ENCODE measurements at places on chromosomes 11 and 22. TPM values are rescaled to one million over a fixed set of nuclear protein-coding genes. Genes with fewer than 3 reads are reported as not detected.
A peak's percentile ranks its signal among the peaks of the same experiment; 100 is the strongest.

GRCh38 chr22:29306175-29306834 is at the start of gene GAS2L1:
Gene GAS2L1, plus strand, starts transcription at chr22:29306650. Its CDS starts 1,456 bp downstream, at chr22:29308106.
- H3K4me3 ChIP-seq: peak within 1 kb of the TSS; percentile 87
- no peaks in the 10 kb centered on the region for H3K27me3 ChIP-seq
- H3K36me3 ChIP-seq: no peaks in the 10 kb centered on the region
- peak; percentile 94 for DNase-seq
- peaks cover 16% of the 10 kb centered on the region for H3K4me1 ChIP-seq

- DNase-seq: no peak
- no peak overlapping the region for H3K4me3 ChIP-seq
- no peaks in the 10 kb centered on the region for H3K36me3 ChIP-seq
- no peak overlapping the region for H3K27ac ChIP-seq
Measured at GRCh38 chr11:87347441-87347840, 309.7 kb downstream of the TMEM135 start.

DNA sequence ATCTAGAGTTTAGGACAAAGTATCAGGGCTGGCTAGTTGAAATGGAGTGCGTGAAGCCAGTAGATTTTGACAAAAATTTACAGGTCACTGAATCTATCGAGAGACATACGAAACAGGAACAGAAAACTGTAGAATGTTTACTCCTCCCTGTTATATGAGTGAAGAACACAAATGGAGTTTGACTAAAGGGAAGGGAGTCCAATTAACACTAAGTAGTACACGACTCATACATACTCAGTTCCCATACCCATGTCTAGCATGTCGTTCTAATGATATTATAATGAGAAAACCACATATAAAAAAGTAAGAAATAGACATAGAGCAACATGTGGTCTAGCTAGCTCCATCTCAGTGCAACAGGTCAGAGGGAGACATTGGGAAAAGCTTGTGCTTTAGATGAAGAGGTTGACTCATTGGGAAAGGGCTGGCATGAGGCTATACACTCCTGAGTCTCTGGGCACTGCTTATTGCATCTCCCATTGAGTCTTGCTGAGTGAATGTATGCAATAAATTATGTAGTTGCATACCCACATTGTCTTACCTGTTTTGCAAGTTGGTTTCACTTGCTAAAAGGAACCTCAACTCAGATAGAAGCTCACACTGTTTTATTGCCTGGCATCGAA is 43.5 kb downstream of the CD44 start:
- peak overlapping the region; percentile 63 for H3K27ac ChIP-seq
- H3K4me3 ChIP-seq: no peak overlapping the region
- peaks cover 80% of the 10 kb centered on the region for H3K4me1 ChIP-seq
- no peaks in the 10 kb centered on the region for H3K27me3 ChIP-seq
- peak; percentile 39 for DNase-seq
- H3K36me3 ChIP-seq: peaks cover 89% of the 10 kb centered on the region

EMID1 gene
- polyA plus RNA-seq: not detected

DNA sequence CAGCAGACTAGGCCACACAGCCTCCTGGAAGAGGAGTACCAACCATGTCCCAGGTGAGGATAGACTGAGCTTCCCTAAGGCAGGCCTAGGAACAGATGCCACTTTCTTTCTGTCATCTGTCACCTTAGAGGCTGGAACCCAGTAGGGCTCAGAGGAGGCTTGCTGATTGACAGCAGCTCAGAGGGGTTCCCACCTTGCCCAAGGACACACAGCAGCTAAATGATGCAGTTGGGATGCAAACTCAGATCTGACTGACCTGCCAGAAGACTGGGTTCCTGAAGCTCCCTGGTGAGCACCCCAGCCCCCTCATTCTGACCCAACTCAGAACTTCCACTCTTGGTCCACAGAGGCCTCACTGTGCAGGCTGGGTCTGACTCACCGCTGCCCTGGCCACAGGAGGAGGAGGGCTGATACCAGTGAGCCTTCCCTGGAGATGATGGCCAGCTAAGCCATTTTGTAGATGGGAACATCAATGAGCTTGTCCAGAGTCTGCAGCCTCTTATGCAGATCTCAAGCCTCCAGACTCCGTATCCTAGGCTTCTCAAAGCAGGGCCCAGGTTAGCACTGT is 14.0 kb downstream of the CAPN5 start:
- no peak overlapping the region for H3K27ac ChIP-seq
- H3K27me3 ChIP-seq: no peaks in the 10 kb centered on the region
- peaks cover 21% of the 10 kb centered on the region for H3K4me1 ChIP-seq
- peak; percentile 75 for DNase-seq
- 0 out of 2 replicates have a peak, but pooled peaks cover 6% of the 10 kb centered on the region for H3K36me3 ChIP-seq
- no peak overlapping the region for H3K4me3 ChIP-seq

DNA sequence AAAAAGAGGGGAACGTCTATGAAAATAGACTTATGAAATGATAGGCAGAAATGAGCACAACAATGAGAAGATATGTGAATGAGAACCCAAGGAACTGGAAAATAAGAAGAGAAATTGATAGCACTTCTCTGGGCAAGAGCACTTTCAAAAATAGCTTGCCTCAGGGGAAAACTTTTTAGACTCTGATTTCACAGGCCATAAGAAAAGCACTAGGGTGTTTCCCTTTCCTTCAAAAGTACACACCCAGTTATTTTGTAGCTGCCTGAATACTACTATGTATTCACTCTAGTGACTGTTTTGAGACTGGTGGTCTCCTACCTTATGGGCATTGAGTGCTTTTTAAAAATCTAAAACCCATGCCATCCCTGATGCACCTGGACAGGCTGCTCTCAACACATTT is 172.3 kb upstream of the SOX6 start:
- no peak overlapping the region for H3K4me3 ChIP-seq
- H3K4me1 ChIP-seq: no peaks in the 10 kb centered on the region
- no peak for DNase-seq

GRCh38 chr11:65654375-65655349 is 8.1 kb downstream of the RELA start:
- no peak overlapping the region for H3K4me3 ChIP-seq
- no peak for DNase-seq
- peak overlapping the region; percentile 88 for H3K27ac ChIP-seq
- peaks cover 10% of the 10 kb centered on the region for H3K4me1 ChIP-seq

DNA sequence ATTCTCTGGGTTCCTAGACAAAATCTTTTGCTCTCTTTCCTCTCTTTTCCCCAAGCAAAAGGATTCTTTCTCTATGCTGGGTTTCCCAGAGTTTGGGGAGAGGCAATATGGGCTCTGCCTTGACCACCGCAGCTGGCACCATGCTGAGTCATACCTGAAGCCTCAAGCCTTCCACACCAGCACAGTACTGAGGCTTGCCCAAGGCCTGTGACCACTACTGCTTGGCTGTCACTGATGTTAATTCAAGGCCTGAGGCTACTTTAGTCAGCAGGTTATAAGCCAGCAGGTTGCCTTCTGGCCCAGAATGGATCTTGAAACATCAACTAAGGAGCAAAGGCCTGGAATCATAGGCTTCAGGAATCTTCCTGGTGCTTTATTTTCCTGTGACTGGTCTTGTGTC is 185.3 kb downstream of the DYNC2H1 start:
- no peaks in the 10 kb centered on the region for H3K4me1 ChIP-seq
- DNase-seq: no peak
- H3K27me3 ChIP-seq: no peaks in the 10 kb centered on the region
- H3K4me3 ChIP-seq: no peak overlapping the region
- peaks cover 38% of the 10 kb centered on the region for H3K36me3 ChIP-seq
- H3K27ac ChIP-seq: no peak overlapping the region

- no peak for DNase-seq
- H3K4me1 ChIP-seq: no peaks in the 10 kb centered on the region
- no peak overlapping the region for H3K27ac ChIP-seq
- H3K36me3 ChIP-seq: no peaks in the 10 kb centered on the region
- H3K27me3 ChIP-seq: peaks cover 29% of the 10 kb centered on the region
- H3K4me3 ChIP-seq: no peak overlapping the region
Measured at GRCh38 chr22:22893077-22893805, 5.6 kb downstream of the IGLL5 start.

GRCh38 chr11:121523581-121524232 is 70.9 kb upstream of the SORL1-AS1 start:
- H3K4me1 ChIP-seq: peaks cover 16% of the 10 kb centered on the region
- DNase-seq: no peak
- H3K36me3 ChIP-seq: no peaks in the 10 kb centered on the region
- no peak overlapping the region for H3K4me3 ChIP-seq
- no peak overlapping the region for H3K27ac ChIP-seq

DNA sequence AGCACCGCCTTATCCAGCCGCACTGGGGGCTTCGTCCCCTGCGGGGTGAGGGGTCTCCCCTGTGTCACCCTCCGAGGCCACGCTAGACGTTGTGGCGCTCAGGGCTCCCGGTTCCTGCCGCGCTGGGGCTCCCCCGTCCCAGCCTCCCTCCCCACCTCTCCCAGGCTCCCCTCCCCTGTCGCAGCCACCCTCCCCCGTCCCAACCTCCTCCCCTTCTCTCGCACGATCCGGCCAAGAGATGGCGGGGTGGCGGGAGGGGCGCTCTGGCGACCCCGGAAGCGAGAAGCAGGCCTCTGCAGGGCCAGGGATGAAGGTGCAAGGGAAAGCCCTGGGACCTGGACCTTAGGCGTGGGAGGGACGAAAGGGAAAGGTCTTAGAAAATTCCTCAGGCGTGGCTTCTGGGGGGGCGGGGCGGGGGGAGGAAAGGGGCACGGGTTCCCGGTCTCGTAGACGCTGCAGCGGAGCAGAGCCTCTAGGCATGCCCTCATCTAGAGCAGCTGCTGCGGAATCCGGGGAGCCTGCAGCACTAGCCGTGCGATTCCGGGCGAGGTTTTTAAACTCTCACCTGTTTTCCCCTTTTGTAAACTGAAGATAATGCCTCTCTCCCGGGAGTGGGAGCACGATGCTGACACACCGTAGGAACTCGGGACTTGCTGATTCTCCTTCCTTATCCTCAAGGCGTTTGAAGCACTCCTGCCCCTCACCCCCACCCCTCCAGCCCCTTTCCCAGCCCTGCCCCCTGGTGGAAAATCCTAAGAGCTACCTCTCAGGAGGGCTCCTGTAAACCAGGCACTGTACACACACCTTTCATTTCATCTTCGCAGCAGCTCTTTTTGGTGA is 14.4 kb downstream of the KCNJ5 start:
- H3K4me3 ChIP-seq: peak overlapping the region; percentile 66
- no peak overlapping the region for H3K27ac ChIP-seq
- DNase-seq: peak; percentile 63
- H3K27me3 ChIP-seq: no peaks in the 10 kb centered on the region

DNA sequence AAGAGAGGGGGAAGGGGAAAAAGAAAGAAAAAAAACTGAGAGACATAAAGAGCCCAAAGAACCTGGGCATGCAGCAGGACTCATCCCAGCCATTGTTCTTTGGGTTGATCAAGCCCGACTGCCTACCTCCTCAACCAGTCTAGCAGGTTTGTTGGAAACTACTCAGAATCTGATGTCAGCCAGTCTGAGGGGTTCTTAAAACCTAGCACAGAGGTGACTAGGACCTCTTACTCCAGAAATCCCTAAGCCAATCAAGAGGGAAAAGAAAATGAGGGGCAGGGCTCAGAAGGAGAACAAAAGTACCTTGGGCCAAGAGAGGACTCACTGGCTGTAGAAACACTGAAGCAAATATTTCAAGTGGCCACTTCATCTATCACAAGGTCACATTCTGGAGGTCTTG is 228.0 kb downstream of the AASDHPPT start:
- 0 out of 2 replicates have a peak, but pooled peaks cover 7% of the 10 kb centered on the region for H3K4me1 ChIP-seq
- no peak overlapping the region for H3K4me3 ChIP-seq
- no peak overlapping the region for H3K27ac ChIP-seq
- no peaks in the 10 kb centered on the region for H3K27me3 ChIP-seq
- H3K36me3 ChIP-seq: no peaks in the 10 kb centered on the region

GRCh38 chr22:43720716-43721115 is 91.4 kb downstream of the EFCAB6 start:
- no peaks in the 10 kb centered on the region for H3K36me3 ChIP-seq
- H3K27me3 ChIP-seq: no peaks in the 10 kb centered on the region
- no peak for DNase-seq
- no peak overlapping the region for H3K27ac ChIP-seq
- H3K4me3 ChIP-seq: no peak overlapping the region

OR6T1 gene
- not detected for polyA plus RNA-seq

DNA sequence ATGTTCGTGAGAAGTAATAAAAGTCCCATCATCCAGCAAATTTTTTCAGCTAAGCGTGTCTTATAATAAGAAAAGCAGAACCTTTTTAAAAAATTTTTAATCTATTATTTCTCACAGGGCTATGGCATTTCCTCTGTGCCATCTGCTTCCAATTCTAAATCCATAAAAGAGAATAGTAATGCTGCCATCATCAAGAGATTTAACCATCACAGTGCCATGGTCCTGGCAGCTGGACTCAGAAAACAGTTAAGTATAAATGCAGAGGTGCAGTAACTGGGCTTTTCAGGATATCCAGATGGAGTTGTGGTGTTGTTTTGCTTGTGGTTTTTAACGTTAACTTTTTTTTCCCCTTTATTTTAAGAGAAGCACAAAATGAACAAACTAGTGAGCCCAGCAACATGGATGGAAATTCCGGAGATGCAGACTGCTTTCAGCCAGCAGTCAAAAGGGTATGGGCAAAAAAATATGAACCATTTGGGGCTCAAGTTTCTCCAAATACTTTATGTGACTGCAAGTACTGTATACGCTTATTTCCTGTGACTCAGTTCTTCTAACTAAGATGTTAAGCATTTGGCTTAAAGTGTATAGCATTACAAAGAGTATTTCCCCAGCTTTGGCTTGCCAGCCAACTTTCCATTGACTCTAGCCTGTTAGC is 25.2 kb downstream of the GTF2H1 start:
- H3K27me3 ChIP-seq: no peaks in the 10 kb centered on the region
- H3K4me3 ChIP-seq: peak overlapping the region; percentile 49
- DNase-seq: peak; percentile 91
- H3K27ac ChIP-seq: peak overlapping the region; percentile 92
- peaks cover 26% of the 10 kb centered on the region for H3K36me3 ChIP-seq

CAPN1 gene
- 110 TPM for polyA plus RNA-seq

SMIM35 gene
- not detected for polyA plus RNA-seq

GTPBP1 gene
- 10.0 TPM for polyA plus RNA-seq

DAGLA gene
- polyA plus RNA-seq: 1.4 TPM

CCDC157 gene
- polyA plus RNA-seq: 2.5 TPM

DNA sequence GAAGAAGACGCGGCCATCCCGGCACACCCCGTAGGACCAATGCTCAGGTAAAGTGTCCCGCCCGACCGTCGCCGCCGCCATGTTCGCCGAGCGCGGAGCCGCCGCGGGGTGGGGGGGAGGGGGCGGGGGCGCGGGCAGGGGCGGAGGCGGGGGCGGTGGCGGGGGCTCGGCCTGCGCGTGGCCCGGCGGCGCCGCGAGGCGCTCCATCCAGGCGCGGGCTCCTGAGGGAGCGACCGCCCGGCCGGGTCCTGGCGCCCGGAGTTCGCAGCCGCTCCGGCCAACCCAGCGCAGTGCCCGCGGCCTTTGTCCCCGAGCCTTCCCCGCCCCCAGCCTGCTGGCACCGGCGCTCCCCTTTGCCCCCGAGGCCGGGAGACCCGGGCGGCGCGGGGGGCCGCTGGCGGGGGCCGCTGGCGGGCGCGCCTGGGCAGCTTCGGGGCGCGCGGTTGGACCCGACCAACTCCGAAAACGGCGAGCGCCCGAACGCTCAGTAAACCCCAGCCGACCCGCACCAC is at the start of gene PLEKHA7:
Gene PLEKHA7, minus strand, starts transcription at position 94 of the 512 bp plus-strand sequence. Its CDS starts 13 bp downstream, at position 81.
- H3K4me3 ChIP-seq: peak within 1 kb of the TSS; percentile 55
- peaks cover 29% of the 10 kb centered on the region for H3K27me3 ChIP-seq
- H3K4me1 ChIP-seq: no peaks in the 10 kb centered on the region
- no peaks in the 10 kb centered on the region for H3K36me3 ChIP-seq
- DNase-seq: peak; percentile 14
- no peak within 1 kb of the TSS for H3K27ac ChIP-seq

ZNF214 gene
- polyA plus RNA-seq: 1.3 TPM

All from GM23248 (cell line).